Foreskin fibroblast (primary cell): ENCODE measurements at places on chromosomes 12 and 14.

GRCh38 chr12:46380022-46380796 lies 7.6 kb upstream of the SLC38A2 start:
- DNase-seq: no peak

- no peak for DNase-seq
Observed at GRCh38 chr14:99596071-99596627, 7.9 kb downstream of the CCDC85C start.

DNA sequence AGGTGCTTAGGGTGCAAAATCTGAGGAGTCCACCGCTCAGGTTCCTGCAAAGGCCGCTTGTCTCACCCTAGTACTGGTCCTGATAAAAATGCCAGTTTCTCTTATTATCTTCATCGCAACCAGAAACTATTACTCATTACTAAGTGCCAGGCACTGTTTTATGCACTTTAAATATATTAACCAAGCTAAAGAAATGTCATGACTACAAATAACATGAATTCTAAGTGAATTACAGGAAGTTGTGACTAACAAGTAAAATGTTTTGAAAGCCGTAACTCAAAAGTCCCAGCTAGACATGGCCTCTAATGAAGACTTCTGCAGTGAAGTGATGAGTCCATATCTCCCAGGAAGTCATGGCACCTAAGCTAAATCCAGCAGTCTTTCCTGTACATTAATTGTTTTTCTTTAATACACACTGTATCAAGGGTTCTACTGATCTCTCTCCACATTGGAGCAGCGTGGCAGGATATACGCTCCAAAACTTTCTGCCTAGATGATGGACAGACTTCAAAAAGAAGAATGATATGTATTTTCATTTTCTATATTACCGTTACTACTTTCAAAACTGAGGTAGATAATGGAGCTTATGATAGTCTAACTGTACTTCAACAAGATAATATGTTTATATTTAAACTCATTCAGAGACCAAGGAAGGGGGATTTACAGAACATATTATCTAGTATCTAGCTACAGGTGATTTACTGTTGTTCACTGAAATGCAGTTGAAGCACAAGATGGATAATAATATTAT lies 117.3 kb upstream of the ARID2 start:
- peak; percentile 50 for DNase-seq

- DNase-seq: peak; percentile 52
Observed at GRCh38 chr12:51392556-51393237, 1.5 kb upstream of the GALNT6 start.

GRCh38 chr14:95432144-95433093 lies 84.0 kb downstream of the SYNE3 start:
- DNase-seq: peak; percentile 60

- DNase-seq: peak; percentile 13
Observed at GRCh38 chr14:88791629-88792472, 902 bp downstream of the EML5 start.

- DNase-seq: no peak
Observed at GRCh38 chr14:100424504-100425428, 101.6 kb downstream of the SLC25A47 start.

GRCh38 chr14:97336816-97337215 lies 539.6 kb downstream of the VRK1 start:
- no peak for DNase-seq

- no peak for DNase-seq
Observed at GRCh38 chr14:80560800-80561657, 349.7 kb upstream of the DIO2 start.

- peak; percentile 88 for DNase-seq
Observed at GRCh38 chr12:110100315-110100970, 23.7 kb upstream of the IFT81 start.

DNA sequence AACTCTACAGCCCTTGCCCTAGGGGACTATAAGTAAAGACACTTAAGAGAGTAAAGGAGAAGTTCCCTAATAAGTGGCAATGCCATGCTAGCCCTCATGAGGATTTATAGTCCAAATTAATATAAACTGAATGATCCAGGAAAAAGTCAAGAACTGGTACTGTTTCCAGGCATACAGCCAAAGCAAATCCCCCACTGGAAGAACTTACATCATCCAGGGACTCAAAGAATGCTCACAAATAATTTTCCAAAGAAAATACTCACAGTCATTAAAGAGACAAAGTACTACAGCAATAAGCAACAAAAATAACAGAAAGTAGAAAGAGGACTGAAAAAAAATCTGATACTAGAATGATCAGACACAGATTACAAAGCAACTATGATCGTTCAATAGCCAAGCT lies 79.7 kb upstream of the RAP1B start:
- peak; percentile 74 for DNase-seq

DNA sequence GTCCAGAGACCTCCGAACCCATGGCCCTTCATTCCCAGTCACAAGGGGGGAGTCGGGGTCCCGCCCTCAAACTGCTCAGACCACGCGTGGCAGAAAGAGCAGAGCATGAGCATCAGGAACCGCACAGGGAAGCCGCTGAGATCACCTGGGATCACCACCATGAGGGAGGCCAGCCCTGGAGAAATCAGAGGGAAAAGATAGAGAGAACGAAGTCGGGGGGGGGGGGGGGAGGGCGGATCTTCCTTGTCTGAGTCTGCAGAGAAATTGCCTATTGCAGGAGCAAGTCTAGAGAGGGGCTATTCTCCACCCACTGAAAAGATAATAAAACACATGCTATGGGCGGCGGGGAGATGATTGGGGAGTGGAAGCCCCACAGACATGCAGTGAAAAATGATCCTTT lies 884 bp upstream of the TMEM132C start:
- no peak for DNase-seq

DNA sequence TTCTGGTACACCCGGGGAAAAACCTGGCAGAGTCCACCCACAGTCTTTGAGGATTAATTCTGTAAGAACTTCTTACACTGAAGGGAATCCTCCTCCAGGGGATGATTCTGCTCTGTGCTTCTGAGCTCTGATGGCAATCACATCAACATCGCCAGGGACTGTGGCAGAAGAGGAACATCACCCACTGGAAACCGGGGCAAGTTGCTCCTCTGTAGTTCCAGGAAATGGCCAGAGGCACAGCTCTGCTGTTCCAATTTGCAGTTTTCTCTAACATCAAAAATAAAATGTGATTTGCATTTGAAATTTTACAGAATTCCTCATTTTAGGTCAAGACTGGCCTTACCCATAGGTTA lies 207.6 kb downstream of the DAD1 start:
- no peak for DNase-seq

GRCh38 chr14:54219261-54220070 lies 177.3 kb upstream of the CDKN3 start:
- DNase-seq: no peak

- peak; percentile 92 for DNase-seq
Observed at GRCh38 chr14:102795060-102795925, 18.0 kb downstream of the TRAF3 start.

DNA sequence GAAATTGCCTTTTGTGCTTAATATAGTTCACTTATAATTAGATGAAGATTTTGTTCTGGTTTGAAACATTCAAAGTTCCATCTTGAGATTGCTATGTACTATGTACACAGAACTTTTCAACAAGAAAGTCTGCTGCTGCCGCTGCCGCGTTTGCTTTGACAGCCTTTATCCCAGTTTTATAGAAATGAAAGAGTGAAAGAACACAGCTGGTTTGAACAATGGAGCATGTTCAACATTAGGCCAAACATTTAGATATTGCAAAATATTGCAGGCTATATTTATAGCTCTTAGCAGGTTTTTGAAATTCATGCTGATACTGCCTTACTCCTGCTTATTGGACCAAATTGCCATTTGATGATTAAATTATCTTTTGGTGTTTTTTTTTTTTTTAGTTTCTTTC lies 299.8 kb upstream of the PRKD1 start:
- no peak for DNase-seq
